GM23248 (cell line): ENCODE measurements at places on chromosomes 3 and 15. TPM values are rescaled to one million over a fixed set of nuclear protein-coding genes. Genes with fewer than 3 reads are reported as not detected.
A peak's percentile ranks its signal among the peaks of the same experiment; 100 is the strongest.

DNA sequence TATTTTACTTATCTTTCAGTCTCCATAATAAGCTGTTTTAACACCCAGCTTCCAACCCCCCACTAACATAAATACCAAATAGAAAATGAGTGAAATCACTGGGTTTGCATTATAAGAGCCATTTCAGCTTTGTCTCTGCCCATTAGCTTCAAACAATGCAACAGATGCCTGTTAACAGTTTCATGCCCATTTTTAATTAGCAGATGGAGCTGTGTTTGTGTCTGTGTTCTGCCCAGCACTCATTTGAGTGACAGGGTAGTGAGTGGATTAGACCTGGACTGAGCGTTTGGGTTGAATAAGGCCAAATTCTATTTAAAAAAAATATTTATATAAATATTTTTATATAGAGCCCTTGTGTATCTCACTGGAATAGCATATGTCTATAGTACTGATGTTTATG is 7.4 kb downstream of the RAB8B start:
- H3K27me3 ChIP-seq = no peaks in the 10 kb centered on the region
- peaks cover 35% of the 10 kb centered on the region for H3K4me1 ChIP-seq
- no peak overlapping the region for H3K4me3 ChIP-seq
- no peak overlapping the region for H3K27ac ChIP-seq
- 0 out of 2 replicates have a peak, but pooled peaks cover 3% of the 10 kb centered on the region for H3K36me3 ChIP-seq
- no peak for DNase-seq

DNA sequence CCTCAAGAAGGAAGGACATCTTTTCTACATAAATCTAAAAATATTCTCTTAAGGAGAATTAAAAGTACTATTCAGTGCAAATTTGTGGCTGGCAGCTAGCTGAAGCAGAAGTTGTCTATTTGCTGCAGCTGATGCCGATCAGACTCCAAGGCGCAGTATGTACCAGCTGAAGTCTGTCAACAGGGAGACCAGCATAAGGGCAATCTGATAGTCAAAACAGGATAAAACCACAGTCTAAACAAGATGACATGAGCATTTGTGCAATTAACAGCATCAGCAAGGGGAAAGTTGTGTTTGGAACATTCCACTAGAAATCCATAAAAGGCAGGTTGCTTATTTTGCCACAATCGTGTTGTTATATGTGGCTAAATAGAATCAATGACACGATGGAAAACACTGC is 198.2 kb upstream of the ROBO2 start:
- H3K27me3 ChIP-seq = no peaks in the 10 kb centered on the region
- no peak overlapping the region for H3K4me3 ChIP-seq

DNA sequence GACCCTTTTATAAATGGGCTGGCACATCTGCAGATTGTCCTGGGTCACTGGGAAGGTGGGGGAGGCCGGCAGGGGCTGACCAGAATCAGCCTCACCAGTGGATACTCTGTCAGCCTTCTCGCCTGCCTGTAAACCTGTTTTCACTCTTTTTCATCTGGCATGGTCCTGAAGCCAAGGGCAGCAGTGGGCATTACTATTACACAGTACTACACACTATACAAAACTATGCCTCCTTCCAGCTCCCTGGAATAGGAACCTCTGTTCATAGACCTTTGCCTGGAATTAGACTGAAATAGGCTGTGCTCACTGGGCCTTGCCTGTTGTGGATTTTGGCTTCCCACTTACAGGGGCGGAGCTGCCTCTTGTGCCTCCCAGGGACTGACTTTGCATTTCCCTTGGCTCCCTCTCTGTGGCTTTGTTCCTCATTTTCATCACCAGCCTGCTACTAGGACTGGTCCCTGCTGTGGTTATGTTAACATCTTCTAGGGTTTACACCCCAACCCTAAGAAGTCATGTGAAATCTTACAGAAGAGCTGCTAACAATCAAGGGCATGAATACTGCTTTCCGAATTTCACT is 120.7 kb downstream of the FNDC3B start:
- 0 out of 2 replicates have a peak, but pooled peaks cover 4% of the 10 kb centered on the region for H3K36me3 ChIP-seq
- H3K27me3 ChIP-seq = no peaks in the 10 kb centered on the region
- peak overlapping the region; percentile 49 for H3K27ac ChIP-seq
- H3K4me3 ChIP-seq = no peak overlapping the region
- peak; percentile 71 for DNase-seq
- H3K4me1 ChIP-seq = peaks cover 54% of the 10 kb centered on the region

DNA sequence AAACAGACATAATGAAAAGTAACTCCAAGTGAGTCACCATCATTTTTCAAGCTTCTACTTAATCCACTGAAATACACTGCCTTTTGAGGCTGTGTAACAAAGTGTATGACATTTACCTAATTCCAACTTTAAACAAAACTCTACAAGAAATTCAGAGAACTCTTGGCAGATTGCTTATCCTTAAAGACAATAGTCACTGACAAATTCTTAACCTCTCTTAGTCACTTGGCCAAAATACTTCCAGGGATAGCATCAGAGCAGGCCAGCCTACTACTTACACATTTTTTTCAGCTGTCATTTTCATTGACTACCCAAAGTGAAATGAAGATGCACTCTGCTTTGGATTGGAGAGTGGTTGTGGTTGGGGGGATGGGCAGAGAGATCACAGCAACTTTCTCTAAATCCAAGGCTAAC is 3.6 kb downstream of the WWTR1 start:
- peak overlapping the region; percentile 96 for H3K4me3 ChIP-seq
- H3K36me3 ChIP-seq = peaks cover 21% of the 10 kb centered on the region
- peak overlapping the region; percentile 87 for H3K27ac ChIP-seq
- H3K27me3 ChIP-seq = no peaks in the 10 kb centered on the region
- peak; percentile 84 for DNase-seq

- no peak overlapping the region for H3K27ac ChIP-seq
- peak; percentile 62 for DNase-seq
- H3K4me3 ChIP-seq = no peak overlapping the region
- H3K36me3 ChIP-seq = no peaks in the 10 kb centered on the region
- H3K4me1 ChIP-seq = no peaks in the 10 kb centered on the region; the same call in none of the 2 replicates
- H3K27me3 ChIP-seq = no peaks in the 10 kb centered on the region
Measured at GRCh38 chr3:155846119-155846518, 8.1 kb downstream of the SLC33A1 start.

GRCh38 chr3:138477120-138477519 is 42.7 kb downstream of the ESYT3 start:
- H3K4me1 ChIP-seq = no peaks in the 10 kb centered on the region
- no peaks in the 10 kb centered on the region for H3K36me3 ChIP-seq

DNA sequence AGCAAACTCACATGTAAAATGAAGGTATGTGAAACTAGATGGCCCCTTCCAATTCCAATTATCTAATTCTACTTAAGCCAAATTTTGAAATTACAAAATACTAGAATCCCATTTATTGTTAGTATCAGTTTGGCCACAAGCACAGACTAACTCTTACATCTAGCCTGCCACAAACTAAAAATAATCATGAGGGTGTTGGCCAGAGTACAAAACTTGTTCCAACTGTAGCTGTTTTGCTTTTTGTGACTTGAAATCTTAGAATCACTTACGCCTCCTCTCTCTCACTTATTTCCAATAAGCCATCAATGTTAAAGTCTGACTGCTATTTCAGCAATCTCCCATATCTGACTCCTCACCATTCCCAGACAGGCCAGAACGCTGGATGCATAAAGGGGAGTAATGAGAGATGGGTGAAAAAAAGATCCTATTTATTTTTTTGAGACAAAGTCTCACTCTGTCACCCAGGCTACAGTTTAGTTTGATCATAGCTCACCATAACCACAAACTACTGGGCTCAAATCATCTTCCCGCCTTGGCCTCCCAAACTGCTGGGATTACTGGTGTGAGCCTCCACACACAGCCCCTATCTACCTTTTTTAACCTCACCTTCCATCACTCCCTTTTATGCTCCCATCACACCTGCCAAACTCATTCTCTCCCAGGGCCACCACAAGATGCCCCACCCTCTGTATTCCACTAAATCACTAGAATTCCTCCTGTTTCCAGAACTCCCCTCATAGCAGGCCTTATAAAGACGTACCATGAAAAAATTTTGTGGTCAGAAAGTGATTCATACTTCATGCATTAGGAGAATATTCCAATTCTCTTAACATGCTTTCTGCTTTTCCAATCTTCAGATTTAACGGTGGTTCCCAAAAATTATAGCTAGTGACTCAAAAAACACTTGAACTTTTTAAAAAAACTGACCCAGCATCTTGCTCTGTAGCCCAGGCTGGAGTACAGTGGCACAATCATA is 36.5 kb downstream of the ATOSA start:
- H3K4me1 ChIP-seq = peaks cover 14% of the 10 kb centered on the region; the same call in 1 of the 2 replicates
- H3K27ac ChIP-seq = peak overlapping the region; percentile 39
- DNase-seq = peak; percentile 62

DNA sequence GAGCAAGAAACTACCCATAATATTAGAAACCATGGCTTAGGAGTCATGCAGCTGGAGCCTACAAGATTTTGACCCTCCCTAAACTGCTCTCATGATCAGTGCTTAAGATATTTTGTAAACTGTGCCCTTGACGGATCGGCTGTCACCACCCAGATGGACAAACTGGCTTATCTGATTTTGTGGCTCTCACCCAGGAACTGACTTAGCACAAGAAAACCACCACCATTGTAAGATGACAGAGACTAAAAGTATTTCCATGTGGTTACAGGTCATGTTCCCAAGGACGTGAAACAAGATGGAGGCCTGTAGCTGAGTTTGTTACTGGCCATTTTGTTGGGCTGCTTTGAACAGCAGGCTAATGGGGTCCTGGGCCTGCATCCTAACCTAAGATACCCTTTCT is 940.9 kb downstream of the OTOL1 start:
- DNase-seq = peak; percentile 8
- no peaks in the 10 kb centered on the region for H3K4me1 ChIP-seq
- no peaks in the 10 kb centered on the region for H3K27me3 ChIP-seq
- H3K4me3 ChIP-seq = no peak overlapping the region
- H3K36me3 ChIP-seq = no peaks in the 10 kb centered on the region

DNA sequence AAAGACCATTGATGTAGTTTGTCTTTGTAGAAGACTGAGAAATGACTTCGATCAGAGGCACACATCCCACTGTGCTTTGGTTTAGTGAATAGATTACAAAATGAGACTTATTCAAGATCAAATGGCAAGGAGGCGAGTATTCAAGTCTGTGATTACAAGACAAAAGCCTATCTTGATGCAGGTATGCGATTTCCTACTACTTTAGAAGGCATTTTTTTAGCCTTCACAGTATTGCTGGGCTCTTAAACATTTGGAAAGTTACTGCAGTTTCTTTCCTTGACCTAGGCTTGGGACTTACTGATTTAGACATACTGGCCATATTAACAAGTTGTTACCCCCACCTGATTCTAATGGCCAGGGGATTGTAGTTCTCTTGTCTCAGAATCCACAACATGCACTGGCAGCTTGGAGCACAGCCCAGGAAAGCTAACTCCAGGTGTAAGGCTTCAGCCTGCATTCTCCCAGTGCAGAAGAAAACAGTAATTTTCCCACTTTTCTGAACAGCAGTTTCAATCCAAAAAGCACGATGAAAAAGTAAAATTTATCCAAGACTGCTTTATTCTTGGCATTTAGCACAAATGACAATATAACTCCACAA is 311.6 kb downstream of the EPHA6 start:
- no peak for DNase-seq
- H3K36me3 ChIP-seq = no peaks in the 10 kb centered on the region
- H3K27me3 ChIP-seq = no peaks in the 10 kb centered on the region
- H3K4me1 ChIP-seq = no peaks in the 10 kb centered on the region

DNA sequence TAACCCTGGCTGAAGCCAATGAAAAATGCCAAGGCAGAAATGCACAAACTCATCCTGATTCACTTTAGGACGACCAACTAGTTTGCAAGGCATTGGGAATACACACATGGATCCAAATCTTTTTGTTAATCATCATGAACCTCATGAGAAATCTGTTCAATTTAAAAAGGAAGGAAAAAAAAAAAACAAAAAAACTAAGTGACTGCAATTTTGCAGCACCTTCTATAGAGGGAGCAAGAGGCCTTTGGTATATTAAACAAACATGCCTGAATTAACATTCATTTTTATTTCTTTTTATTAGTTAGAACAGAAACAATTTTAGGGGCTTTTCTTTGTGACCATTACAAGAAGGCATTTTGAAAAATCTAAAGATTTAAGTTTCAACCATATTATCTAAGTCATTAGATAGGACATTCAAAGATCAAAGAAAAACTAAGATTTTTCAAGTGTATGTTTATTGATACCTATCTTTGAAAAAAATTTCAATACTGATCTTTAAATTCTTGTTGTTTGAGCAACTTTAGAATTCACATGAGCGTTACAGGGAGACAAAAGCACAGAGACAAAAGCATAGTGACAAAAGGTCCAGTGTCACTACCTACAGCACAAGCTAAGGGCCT is 182.4 kb downstream of the CBLB start:
- H3K27me3 ChIP-seq = no peaks in the 10 kb centered on the region
- H3K4me1 ChIP-seq = peaks cover 30% of the 10 kb centered on the region
- peak overlapping the region; percentile 14 for H3K27ac ChIP-seq
- DNase-seq = peak; percentile 74
- no peak overlapping the region for H3K4me3 ChIP-seq

- no peaks in the 10 kb centered on the region for H3K36me3 ChIP-seq
- H3K4me1 ChIP-seq = 0 out of 2 replicates have a peak, but pooled peaks cover 4% of the 10 kb centered on the region
- DNase-seq = no peak
Measured at GRCh38 chr15:81531109-81531592, 157.1 kb upstream of the TMC3 start.

- peaks cover 59% of the 10 kb centered on the region for H3K27me3 ChIP-seq
- H3K36me3 ChIP-seq = no peaks in the 10 kb centered on the region
- H3K27ac ChIP-seq = no peak overlapping the region
- peak; percentile 69 for DNase-seq
- H3K4me1 ChIP-seq = no peaks in the 10 kb centered on the region
Measured at GRCh38 chr3:28575746-28576613, 227.4 kb upstream of the AZI2 start.

DNA sequence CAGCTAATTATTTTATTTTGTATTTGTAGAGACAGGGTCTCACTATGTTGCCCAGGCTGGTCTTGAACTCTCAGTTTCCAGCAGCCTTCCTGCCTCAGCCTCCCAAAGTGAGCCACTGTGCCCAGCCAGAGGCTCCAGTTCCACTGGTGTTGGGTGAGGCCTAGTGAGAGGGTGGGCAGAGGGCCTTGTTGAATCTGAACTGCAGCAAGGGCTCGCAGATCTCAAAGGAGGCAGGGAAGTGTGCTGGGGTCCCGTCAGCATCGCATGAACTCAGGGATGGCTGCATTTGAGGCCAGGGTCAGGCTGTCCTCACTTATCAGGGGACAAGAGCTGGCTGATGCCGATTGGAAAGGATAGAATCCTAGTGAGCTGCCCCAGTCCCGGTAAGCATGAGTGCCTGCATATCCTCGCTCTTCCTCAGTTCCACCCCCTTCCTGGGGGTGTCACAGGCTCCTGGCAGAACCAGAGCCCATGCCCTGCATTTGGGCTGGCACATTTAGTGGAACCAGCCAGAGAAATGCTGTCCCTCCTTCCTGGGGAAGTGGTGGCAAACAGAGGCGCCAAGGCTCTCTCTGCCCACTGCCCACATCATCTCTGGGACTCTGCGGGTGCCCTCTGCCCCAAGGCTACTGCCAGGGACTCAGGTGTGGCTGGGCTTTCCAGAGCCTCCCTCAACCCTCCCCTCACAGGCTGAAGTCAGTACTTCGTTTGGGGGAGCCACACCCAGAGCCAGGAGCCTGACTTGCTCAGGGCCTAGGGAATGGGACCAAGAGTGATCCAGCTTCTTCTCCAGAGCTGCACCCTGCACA is 24.1 kb downstream of the ALS2CL start:
- no peaks in the 10 kb centered on the region for H3K4me1 ChIP-seq
- no peaks in the 10 kb centered on the region for H3K36me3 ChIP-seq
- no peaks in the 10 kb centered on the region for H3K27me3 ChIP-seq
- DNase-seq = no peak

GRCh38 chr3:12279591-12280326 is 9.1 kb upstream of the PPARG start:
- H3K27ac ChIP-seq = no peak overlapping the region
- no peaks in the 10 kb centered on the region for H3K36me3 ChIP-seq
- H3K27me3 ChIP-seq = no peaks in the 10 kb centered on the region

SRGAP3 gene
- total RNA-seq = 0.13 and 1.7 TPM in 2 replicates

DNAJB11 gene
- total RNA-seq = 63.2 and 65.9 TPM in 2 replicates

KCNH8 gene
- not detected in 2 replicates for total RNA-seq

CYP11A1 gene
- 0.25 and 0.32 TPM in 2 replicates for total RNA-seq

CHRM5 gene
- 0.43 TPM in 1 of 2 replicates, not detected in the other for total RNA-seq

CYP19A1 gene
- total RNA-seq = 0.51 and 0.76 TPM in 2 replicates
